ENCODE measurements at places on chromosomes 4 and X.

DNA sequence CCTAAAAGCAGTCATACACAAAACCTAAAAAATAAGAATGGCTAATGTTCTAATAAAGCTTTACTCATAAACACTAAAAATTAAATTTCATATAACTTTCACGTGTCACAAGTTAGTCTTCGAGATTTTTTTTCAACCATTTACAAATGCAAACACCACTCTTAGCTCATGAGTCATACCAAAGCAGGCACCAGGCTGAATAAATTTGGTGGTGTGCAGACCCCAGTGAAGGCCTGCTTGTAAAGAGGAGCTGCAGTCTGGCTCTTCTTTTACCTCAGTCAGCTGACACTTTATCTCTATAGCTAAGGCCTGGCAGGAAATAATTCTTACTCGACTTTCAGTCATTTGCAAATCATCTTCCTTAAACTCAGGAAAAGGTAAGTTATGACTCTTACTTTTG lies 37.4 kb downstream of the CLOCK start:
- no peak for DNase-seq

- DNase-seq, result no peak
Observed at GRCh38 chrX:37997096-37997495, 9.3 kb upstream of the SYTL5 start.

DNA sequence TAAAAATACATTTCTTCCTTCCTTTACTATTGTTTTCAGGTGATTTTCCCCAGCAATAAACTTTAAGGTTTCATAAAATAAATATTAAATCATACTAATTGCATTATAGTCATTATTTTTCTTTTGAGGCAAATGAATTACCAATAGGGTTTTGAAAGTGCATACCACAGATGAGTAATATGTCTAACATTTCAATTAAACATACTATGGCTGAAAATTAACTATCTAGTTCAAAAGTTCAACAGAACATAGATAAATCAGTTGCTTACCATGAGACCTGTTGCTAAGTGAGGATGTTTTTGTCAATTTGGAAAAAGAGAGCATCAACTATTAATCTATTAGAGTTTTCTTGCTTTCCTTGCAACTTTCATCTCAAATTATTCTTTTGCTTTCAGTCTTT lies 35.0 kb downstream of the NPY5R start:
- DNase-seq, result no peak

GRCh38 chr4:91298156-91298700 lies 1005.5 kb upstream of the GRID2 start:
- no peak for DNase-seq

DNA sequence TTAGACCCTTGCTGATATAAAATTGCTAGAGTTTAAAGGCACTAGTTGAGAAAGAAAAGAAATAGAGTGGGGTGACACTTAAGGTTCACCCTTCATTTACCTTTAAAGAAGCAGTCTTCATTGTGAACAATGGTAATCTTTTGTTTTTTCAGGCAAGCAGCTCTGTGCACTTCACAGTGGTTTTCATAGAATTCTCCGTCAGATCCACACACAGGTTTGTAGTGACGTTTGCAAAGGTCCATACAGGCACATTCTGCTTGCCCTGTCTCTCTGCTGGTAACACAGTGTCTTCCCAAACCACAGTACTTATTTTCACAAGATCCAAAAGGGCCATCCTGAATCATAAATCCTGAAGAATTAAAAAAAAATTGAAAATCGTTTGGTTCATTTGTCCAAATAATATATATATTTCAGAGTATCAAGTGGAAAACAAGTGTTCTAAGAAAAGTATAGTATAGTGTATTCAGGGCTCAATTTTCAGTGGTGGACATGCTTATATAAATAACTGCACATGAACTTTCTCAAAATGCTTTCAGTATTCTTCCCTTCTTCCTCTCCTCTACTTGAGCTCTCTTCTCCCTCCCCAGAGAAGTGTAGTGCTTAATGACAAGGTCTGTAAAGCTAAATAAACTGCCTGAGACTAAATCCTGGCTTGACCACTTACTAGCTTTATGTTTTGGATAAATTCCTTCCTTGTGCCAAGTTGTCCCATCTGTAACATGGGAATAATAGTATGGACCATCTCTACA lies 243.3 kb downstream of the FSTL5 start:
- DNase-seq, result no peak

GRCh38 chrX:32514986-32515385 lies 696.4 kb downstream of the DMD start:
- DNase-seq, result no peak

DNA sequence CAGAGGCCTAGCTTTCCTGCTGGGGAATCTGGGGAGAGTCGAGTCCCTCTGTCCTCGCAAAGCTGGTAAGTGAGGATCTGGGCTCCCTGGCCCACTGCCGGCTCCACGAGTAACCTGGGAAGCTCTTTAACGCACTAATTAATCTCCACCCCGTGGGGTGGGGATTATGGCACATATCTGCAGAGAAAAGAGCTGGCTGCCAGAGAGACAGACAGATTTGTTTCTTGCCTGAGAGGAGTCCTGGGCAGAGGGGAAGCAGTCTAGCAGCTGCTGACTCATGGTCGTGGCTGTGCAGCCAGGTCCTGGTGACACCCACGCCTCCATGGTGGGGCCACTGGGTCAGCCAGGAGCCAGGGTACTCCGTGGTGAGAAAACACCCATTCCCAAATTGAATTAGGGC lies 14.0 kb downstream of the SORCS2 start:
- no peak for DNase-seq

GRCh38 chr4:93168053-93168452 lies 660.5 kb upstream of the ATOH1 start:
- DNase-seq, result no peak

- DNase-seq, result no peak
Observed at GRCh38 chr4:57139783-57140182, 29.6 kb upstream of the IGFBP7 start.

Measured in epithelial cell of prostate (primary cell).